ENCODE measurements at places on chromosomes 16 and 17.

DNA sequence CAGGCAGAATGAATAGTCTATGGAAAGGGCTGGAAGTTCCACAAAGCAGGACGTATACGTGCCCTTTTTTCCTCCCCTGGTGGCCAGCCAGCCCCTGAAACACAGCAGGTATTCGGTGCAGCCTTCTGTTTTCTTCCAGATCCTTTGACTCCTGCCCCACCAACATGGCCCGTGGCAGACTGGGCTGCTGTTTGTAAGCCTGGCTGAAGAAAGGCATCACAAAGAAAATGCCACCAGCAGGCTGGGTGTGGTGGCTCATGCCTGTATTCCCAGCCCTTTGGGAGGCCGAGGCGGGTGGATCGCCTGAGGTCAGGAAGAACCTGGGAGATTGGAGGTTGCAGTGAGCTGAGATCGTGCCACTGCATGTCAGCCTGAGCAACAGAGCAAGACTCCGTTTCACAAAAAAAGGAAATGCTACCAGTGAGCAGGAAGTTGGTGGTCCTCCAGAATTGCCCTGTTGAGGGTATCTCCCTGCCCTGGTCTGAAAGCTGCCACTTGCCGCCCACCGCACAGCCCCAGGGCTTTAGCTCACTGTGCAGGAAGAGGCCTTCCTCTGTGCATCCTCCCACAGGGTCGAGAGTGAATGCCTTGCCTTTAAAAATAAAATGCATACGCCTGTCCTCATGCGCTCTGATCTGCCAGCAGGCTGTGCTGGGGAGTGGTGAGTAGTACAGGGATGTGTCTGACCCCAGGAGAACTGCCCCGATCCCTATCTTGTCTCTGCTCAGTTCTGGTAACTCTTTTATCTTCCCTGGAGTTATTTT is 587.7 kb downstream of the MAF start:
- no peak for DNase-seq

GRCh38 chr16:58652741-58653140 is 23.1 kb upstream of the CNOT1 start:
- DNase-seq, result no peak

- no peak for DNase-seq
Observed at GRCh38 chr16:30377050-30377811, 2.6 kb downstream of the MYL11 start.

GRCh38 chr17:73005360-73005759 is 87.1 kb downstream of the SLC39A11 start:
- DNase-seq, result no peak

- no peak for DNase-seq
Observed at GRCh38 chr16:19582050-19582831, 26.7 kb downstream of the VPS35L start.

GRCh38 chr17:64289741-64290141 is 26.7 kb upstream of the TEX2 start:
- no peak for DNase-seq

DNA sequence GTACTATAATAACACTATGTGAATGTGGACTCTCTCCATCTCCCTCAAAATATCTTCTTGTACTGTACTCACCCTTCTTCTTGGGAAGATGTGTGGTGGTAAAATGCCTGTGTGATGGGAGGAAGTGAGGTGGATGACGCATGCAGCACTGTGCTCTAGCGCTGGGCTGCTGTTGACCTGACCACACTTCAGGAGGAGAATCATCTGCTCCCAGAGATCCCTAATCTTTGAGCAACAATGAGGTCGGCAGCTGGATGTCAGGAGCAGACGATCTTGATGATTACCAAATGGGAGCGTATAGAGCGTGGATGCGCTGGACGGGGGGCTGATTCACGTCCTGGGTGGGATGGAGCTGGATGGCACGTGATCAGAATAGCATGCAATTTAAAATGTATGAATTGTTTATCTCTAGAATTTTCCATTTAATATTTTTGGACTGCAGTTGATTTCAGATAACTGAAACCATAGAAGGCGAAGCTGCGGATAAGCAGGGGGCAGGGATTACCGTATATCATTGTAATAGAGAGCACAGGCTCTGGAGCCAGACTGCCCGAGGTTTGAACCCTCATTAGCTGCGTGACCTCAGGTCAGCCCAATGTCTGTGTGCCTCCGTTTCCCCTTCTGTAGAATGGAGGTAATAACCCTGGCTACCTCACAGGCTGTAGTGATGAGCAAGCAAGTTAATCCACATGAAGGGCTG is 23.7 kb upstream of the CYLD start:
- no peak for DNase-seq

- DNase-seq, result no peak
Observed at GRCh38 chr17:45073414-45074070, 12.4 kb downstream of the NMT1 start.

- no peak for DNase-seq
Observed at GRCh38 chr17:48795444-48796162, 21.4 kb downstream of the TTLL6 start.

DNA sequence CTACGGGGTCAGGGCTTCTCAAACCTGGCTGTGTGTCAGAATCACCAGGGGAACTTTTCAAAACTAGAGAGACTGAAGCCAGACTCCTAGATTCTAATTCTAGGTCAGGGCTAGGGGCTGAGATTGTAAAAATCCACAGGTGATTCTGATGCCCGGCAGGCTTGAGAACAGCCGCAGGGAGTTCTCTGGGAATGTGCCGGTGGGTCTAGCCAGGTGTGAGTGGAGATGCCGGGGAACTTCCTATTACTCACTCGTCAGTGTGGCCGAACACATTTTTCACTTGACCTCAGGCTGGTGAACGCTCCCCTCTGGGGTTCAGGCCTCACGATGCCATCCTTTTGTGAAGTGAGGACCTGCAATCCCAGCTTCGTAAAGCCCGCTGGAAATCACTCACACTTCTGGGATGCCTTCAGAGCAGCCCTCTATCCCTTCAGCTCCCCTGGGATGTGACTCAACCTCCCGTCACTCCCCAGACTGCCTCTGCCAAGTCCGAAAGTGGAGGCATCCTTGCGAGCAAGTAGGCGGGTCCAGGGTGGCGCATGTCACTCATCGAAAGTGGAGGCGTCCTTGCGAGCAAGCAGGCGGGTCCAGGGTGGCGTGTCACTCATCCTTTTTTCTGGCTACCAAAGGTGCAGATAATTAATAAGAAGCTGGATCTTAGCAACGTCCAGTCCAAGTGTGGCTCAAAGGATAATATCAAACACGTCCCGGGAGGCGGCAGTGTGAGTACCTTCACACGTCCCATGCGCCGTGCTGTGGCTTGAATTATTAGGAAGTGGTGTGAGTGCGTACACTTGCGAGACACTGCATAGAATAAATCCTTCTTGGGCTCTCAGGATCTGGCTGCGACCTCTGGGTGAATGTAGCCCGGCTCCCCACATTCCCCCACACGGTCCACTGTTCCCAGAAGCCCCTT is 10.9 kb downstream of the STH start:
- no peak for DNase-seq

Measured in stimulated activated CD8-positive, alpha-beta memory T cell treated with anti-CD3 and anti-CD28 coated beads, Interleukin-15, amount 100 ng/mL, for 4 hours (primary cell).